ENCODE measurements at places on chromosomes 4 and X. TPM values are rescaled to one million over a fixed set of nuclear protein-coding genes. Genes with fewer than 3 reads are reported as not detected.

Gene OPRPN
- total RNA-seq = not detected

Gene MSMO1
- 22.5 TPM for total RNA-seq

Gene SLC6A14
- total RNA-seq = not detected

Gene TMEM31
- not detected for total RNA-seq

Gene VSIG4
- not detected for total RNA-seq

Gene TLR10
- total RNA-seq = 0.03 TPM

Gene ART3
- total RNA-seq = not detected

Gene PLAC8
- 1.1 TPM for total RNA-seq

Gene SPANXA2
- total RNA-seq = 0.20 TPM

Gene MUC7
- not detected for total RNA-seq

Gene WFS1
- 12.5 TPM for total RNA-seq
